SHP77 treated with DMSO at 0.1 percent for 48 hours (cell line): ENCODE measurements at places on chromosomes 6 and 20.

DNA sequence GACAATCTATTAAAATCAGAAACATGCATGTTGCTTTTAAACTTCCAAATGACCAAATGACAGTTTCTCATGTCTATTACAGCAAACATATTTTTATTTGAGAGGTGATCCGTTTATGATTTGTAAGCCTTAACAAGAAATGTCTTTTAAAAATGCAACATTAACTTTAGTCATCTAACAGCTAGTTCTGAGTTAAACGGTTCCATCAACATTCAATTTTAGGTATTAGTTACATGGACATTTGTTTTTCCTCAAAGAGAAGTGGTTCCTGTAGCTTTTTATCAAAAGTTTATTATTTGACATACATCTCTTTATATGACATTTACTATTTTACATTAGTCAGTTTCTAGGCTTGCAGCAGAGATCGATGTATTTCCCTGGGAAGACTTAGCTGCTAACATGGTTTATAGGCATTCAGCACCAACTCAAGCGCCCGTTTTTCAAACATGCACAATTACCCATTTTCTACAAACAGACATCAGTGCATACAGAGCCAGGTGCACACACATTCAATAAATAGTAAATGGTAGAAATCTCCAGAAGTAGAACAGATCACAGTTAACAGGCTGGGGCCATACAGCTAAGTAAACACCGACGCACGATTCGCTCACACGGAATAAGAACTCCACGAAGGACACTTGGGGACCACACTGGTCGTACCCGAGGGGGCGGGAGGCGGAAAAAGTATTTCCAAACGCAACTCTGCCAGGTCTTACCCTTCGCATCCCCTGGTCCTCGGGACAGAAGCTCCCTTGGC lies 882 bp downstream of the CNR1 start:
- DNase-seq: peak; percentile 24

DNA sequence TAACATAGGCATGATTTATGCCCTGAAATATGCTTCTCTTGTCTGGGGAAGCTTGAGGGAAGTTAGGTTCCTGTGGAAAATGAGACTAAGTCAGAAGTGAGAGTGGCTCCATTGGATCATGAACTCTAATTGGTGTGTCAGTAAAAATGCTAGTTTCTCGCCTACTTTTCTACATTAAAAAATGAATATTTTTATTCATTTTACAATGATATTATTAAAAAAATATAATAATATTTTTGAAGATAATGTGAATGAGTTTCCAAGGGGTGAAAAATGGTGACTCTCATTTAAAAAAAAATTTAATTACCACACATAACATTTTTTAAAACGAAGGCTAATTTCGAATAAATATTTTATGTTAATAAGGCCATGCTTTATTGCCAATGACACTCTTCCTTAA lies 84.2 kb downstream of the HIVEP1 start:
- DNase-seq: no peak

DNA sequence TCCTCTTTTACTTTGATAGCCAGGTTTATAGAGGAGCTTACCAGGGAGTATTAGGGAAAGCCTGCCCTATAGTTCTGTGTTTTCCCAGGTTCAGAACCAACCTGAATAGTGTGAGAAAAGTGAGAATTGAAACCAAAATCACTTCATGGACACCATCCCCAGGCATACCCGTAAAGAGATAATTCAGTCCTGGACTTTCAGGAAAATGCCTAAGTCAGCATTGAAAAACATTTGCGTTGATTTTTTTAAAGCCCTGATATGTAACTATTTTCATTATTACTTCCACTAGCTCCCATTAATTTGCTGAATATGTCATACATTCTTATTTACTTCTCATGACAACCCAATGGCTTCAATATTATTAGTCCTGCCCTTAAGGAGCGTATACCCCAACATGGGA lies 77.4 kb upstream of the TCF21 start:
- no peak for DNase-seq

DNA sequence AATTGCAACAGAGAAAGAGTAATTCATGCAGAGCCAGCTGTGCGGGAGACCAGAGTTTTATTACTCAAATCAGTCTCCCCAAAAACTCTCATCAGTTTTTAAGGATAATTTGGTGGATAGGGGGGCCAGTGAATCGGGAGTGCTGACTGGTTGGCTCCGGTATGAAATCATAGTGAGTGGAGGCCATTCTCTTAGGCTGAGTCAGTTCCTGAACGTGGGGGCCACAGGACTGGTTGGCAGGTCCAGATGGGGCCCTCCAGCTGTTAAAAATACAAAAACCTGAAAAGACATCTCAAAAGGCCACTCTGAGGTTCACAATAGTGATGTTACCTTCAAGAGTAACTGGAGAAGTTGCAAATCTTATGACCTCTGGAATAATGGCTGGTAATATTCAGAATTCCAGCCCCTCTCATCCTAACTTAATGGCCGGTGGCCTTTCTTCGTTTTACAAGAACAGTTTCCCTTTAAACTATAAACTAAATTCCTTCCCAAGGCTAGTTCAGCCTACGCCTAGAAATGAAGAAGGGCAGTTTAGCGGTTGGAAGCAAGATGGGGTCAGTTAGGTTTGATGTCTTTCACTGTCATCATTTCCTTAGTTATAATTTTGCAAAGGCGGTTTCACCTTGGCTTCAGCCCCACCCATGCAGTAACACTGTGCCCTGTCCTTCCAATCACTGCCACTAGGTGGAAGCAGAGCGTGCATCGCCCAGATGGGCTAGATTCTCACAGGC lies 6.8 kb upstream of the MICA start:
- DNase-seq: peak; percentile 11

GRCh38 chr20:44447827-44448419 lies 27.8 kb upstream of the TTPAL start:
- no peak for DNase-seq

- DNase-seq: no peak
These were observed 19.4 kb downstream of the PKIG start for GRCh38 chr20:44601801-44602204.

DNA sequence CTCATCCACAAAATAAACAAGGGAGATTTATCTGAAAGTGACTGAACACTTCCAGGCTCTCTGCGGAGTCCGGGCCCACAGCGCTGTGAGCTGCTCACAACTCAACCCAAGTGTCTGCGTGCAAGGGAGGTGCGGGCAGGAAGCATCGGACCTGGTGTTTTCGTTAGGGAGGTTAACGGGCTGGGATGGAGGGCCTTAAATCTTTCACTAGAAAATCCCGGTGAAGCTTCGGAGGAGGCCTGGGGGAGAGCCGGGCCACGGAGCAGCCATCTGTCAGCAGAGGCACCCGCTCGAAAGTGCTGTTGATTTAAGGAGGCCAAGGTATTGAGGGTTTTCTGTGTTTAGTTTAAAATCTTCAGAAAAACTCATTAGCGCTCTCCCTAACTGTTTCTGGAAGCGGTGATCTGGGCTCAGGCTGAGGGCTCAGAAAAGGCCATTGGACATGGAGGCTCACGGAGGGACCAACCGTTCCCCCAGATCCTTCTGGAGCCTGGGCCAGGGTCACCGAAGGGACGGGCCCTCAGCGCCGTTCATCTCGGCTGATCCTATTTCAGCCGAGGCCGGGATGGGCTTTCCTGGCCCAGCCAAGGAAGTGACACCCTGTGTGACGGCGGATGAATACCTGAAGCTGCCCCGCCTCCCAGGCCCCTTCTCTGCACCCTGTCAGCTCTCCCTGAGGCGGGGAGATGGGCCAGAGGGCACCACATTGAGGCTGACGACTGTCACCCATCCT lies 20.7 kb downstream of the GATA5 start:
- DNase-seq: no peak

GRCh38 chr20:43748274-43748673 lies 21.5 kb upstream of the GTSF1L start:
- no peak for DNase-seq

DNA sequence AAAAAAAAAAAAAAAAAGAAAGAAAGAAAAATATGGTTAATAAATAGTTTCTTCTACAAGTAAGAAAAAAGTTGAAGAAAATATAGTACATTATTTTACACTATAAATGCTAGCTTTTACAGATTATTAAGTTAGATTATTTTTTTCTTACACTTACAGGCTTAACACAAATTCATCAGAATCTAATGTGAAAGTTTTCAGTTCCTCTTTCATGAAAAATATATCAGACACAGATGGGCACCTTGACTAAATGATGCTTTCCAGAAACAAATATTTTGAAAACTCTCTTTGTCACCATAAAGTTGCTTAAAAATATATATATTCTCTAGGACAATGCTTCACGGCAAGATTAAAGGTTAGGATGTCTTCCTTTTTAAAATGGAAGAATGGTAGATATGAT lies 321.8 kb upstream of the HSF2 start:
- no peak for DNase-seq

DNA sequence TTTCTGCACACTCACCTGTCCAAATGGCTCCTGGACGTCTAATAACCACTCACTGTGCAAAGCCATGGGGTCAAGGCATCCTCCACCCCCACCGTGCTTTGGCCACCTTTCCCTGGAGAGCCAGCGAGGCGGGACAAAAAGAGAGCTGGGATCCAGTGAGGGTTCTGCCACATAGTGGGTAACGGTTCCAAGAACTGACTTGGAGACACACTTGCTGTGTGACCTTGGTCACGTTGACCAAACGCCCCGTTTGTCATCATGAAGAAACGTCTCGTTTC lies 287.2 kb downstream of the TFAP2C start:
- no peak for DNase-seq
